NCI-H748 treated with DMSO at 0.1 percent for 48 hours (cell line): ENCODE measurements at places on chromosomes 12 and 14.

GRCh38 chr14:26304056-26304455, 293.8 kb downstream of the NOVA1 start:
- no peak for DNase-seq

- DNase-seq: no peak
These were observed 117.9 kb downstream of the DPF3 start for GRCh38 chr14:72775923-72776554.

- DNase-seq: no peak
These were observed 285.7 kb upstream of the LMO3 start for GRCh38 chr12:16891673-16892072.

- DNase-seq: no peak
These were observed 938.4 kb upstream of the ATXN7L3B start for GRCh38 chr12:73599268-73599667.

- peak; percentile 60 for DNase-seq
These were observed at the start of gene ATXN2 for GRCh38 chr12:111598637-111599452. ATXN2 (minus strand) TSS chr12:111599315; CDS start chr12:111599034, 281 bp downstream.

DNA sequence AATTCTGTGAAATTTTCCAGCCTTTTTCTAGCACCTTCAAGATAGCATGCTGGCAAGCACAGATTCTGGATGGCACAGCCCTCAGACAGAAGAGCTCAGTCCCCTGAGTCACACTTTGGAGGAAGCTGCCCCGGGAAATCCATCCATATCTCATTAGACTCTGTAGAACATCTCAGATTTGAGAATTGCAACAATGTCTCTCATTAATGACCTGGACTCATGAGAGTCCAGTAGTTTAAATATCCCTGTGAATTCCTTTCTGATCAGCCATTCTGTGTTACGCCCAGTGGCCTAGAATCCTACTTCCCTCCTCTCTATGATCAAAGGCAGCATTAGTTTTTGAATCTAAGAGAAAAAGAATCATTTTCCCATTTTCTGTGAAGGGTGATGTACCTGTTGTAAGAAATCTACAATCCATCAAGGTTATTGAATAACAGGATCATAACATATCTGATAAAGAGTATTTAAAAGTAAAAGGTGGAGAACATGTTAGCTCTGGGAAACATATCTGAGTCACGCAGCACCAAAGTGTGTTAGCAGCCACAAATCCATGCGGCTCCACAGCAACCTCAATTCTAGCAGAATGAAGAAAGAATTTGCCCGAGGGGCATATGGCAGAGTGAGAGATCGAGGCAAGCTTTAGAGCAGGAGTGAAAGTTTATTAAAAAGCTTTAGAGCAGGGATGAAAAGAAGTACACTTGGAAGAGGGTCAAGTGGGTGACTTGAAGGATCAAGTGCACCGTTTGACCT, 855.6 kb upstream of the TMEM132C start:
- DNase-seq: no peak

- no peak for DNase-seq
These were observed 388.9 kb downstream of the SOX5 start for GRCh38 chr12:23560611-23561010.

GRCh38 chr14:32150392-32150791, 51.5 kb upstream of the RNU6-7 start:
- no peak for DNase-seq

DNA sequence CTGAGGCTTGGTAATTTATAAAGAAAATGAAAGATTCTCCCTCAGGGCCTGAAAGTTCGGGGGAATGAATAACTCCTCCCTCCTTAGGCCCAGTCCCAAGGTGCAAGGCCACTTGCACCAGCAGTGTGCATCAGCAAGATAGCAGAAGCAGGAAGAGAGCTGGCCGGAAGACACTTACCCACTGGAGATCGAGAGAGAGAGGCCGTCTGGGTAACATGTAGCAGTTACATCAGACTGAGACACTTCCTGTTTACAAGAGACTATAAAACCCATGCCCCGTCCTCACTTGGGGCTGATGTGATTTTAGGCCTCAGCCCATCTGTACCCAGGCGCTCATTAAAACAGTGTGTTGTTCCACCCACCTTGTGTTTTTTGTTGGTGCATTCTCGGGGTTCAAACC, 85.2 kb downstream of the TMTC3 start:
- DNase-seq: no peak

DNA sequence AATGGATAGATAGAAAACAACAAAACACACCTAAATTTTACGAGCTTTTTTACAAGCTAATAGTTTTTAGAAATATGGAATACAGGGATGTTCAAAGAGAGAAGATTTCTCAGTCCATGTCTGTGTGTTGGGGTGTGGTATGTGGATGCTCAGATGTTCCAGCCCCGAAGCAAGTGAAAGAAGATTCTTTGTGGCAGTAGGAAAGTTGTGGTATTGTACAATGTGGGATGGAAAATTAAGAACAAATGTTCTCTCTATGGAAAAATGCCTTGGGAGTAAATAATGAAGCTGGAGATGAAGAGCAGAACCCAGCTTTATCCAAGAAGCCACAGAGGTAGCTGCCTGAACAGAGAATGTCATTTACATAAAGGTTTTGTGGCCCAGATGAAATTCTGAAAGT, 150.3 kb upstream of the PRKD1 start:
- no peak for DNase-seq

DNA sequence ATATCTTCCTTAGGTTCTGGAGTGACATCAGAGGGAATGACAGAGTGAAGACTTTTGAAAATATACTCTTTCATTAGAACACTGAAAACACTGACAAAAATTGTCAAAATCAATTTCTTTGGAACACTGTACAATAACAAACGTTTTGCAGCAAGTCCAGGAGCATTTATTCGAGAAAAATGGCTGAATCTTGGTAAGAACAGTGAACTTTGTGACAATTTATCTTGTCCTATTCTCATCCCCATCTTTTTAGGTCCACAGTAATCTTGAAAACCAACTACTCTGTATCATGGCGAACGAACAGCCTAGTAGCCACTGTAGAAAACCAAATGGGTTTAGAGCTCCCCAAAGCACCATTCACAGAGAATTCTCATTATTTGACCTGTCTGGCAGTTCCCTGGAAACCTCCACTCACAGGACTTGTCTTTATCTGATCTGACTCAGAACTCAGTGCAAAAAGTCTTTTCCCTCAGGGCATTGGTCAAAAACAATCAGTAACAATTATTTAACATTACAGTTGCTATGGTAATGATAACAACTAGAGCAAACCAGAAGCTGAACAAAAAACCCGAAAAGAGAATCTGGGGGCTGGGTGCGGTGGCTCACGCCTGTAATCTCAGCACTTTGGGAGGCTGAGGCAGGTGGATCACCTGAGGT, 20.3 kb upstream of the PPP2R5E start:
- no peak for DNase-seq

DNA sequence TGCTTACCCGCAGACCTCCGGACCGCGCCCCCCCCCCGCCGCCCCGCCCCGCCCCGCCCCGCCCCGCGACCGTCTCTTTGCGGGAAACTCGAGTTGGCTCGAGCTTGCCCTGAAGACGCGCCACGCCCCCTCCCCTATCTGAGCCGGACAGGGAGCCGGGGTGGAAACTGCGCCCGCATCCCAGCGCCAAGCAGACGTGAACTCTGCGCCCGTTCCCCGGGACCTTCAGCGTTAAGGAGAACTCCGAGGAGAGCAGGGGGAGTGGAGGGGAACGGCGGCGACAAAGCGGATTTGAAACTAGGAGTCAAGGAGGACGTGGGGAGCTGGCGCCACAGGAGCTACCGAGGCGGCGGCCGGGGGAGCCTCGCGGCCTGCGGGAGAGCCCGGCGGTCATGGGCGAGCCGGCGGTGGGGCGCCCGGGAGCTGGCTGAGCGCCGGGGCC, at the start of gene KCNK13:
Gene KCNK13, plus strand, starts transcription at position 310 of the 442 bp plus-strand sequence. CDS start 212 bp downstream, outside the sequence.
- peak; percentile 64 for DNase-seq

GRCh38 chr14:101781240-101782061, 19.9 kb downstream of the PPP2R5C start:
- no peak for DNase-seq

- no peak for DNase-seq
These were observed 117.1 kb downstream of the DPF3 start for GRCh38 chr14:72776701-72777261.

DNA sequence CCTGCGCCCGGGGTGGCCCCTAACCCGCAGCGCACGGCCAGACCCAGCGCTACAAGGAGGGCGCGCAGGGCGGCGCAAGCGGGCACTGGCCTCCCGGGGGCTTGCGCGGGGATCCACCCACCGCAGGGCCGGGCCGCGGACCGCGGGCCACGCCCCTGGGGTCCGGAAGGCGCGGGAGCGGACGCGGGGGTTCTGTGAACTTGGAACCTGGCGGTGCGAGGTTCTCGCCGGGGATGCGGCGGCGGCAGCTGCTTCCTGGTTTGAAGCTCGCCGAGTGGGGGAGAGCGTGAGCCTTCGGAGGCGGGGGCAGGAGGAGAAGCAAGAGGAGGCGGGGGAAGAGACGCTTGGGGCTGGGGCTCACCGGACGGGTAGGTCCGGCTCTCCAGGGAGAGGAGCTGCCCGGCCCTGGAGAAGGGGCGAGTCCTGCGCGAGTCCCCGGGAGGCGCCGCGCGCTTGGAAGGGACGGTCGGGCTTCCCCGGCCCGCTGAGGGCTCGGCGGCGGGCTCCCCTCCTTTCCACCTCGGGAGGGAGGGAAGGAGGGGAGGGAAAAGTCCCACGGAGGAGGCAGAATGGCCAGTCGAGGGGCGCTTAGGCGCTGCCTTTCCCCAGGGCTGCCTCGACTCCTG, at the start of gene PRKCH:
Gene PRKCH, plus strand, starts transcription at position 195 of the 626 bp plus-strand sequence. CDS start 523 bp downstream, outside the sequence.
- DNase-seq: peak; percentile 19

DNA sequence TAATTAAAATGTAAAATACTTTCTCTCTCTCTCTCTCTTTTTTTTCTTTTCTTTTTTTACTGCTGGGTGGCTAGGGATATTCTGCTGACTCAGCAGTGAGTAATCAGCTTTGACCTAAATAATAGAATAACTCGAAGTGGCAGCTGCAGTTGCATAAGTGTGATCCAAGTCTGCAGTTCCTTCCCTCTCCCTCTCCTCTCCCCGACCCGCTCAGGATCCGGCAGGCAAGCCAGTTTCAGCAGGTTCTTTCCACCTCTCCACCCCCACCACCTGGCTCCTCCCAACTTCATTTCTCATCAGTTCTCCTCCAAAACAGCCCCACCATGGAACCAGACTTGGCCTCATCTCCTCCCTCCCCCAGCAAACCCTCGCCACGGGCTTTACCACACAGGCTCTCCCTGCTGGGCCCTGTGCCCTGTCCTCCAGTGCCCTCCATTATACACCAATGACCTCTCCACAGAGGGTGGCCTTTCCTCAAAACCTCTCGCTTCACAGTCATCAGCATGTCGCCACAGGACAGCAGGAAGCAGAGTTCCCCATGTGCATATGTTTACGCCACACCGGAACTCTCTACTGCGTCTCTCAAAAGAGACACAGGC, 22.4 kb downstream of the SLC7A8 start:
- DNase-seq: no peak

DNA sequence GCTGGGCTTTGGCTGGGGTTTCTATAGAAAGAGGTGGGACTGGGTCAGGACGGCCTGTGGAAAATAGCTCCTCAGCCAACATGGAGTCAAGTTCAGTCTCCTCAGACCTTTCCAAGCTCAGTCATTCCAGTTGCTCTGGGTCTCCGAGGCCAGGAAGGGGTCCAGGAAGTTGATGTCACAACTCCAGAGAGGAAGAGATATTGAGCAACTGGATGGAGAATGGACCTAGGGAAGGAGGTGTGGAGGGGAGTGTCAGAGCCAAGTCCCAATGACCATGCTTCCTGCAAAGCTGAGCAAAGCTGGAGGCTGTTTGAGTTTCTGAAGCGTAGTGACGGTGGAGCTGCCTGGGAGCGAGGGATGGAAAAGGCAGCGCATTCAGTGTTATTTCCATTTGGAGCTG, 86.1 kb downstream of the SLC24A4 start:
- peak; percentile 23 for DNase-seq

- no peak for DNase-seq
These were observed 1417.5 kb upstream of the SEL1L start for GRCh38 chr14:82951171-82951570.

DNA sequence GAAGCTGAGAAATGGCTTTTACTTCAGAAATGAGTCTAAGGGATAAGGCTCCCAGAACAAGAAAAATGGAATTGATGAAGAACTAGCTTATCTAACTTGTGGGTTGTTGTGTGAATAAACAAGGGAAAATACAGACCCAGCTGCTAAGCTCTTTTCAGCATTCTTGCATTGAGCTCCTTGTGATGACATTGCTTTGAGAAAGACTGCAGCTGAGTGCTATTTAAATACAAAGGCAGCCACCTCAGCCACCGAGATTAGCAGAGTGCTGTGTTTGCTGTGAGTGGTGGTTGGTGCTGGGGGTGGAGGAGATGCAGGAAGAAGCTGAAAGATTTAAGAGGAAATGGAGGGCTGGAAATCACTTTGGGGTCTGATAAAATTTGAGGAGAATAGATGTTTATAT, 396.0 kb upstream of the PRICKLE1 start:
- no peak for DNase-seq

- no peak for DNase-seq
These were observed 107.0 kb downstream of the HELB start for GRCh38 chr12:66409195-66409871.

DNA sequence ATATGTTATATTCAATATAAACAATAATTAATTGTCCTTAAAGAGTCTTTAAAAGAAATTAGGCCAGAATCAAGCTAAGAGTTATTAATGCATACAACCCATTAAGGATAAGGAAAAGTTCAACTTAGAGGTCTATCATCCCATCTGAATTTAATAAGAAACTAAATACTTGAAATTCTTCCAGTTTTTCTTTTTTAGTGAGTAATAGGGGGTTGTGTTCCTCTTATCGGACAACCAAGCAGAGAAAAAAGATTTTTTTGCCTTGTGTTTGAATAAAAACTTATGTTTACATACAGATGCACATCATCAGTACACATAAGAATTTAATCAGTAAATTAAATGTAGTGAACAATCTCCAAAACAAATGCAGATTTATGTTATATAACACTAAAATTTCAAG, 32.5 kb downstream of the PAWR start:
- no peak for DNase-seq

- no peak for DNase-seq
These were observed 173.2 kb upstream of the HMGA2 start for GRCh38 chr12:65651060-65651459.

GRCh38 chr12:43148691-43149090, 403.3 kb downstream of the ADAMTS20 start:
- no peak for DNase-seq

GRCh38 chr14:39762576-39763401, 330.6 kb upstream of the FBXO33 start:
- DNase-seq: no peak

GRCh38 chr12:3476403-3476802, 14.6 kb upstream of the PRMT8 start:
- no peak for DNase-seq

GRCh38 chr12:4505376-4505986, 33.2 kb upstream of the RAD51AP1 start:
- DNase-seq: no peak

GRCh38 chr12:122752464-122753318, at the start of gene DENR:
DENR (plus strand) TSS chr12:122752824; CDS start chr12:122753702, 878 bp downstream.
- peak; percentile 95 for DNase-seq

GRCh38 chr12:121958541-121959240, 40.3 kb downstream of the CFAP251 start:
- DNase-seq: no peak
